AG20443 (cell line): ENCODE measurements at places on chromosomes 5 and 9.
A peak's percentile ranks its signal among the peaks of the same experiment; 100 is the strongest.

GRCh38 chr5:180431932-180432331 is 62.2 kb upstream of the CNOT6 start:
- DNase-seq, result no peak

GRCh38 chr5:143013176-143013891 is 243.2 kb downstream of the ARHGAP26 start:
- DNase-seq, result no peak

- peak; percentile 98 for DNase-seq
Measured at GRCh38 chr9:128635266-128636023, 21.2 kb downstream of the DYNC2I2 start.

GRCh38 chr5:146510559-146511125 is 5.3 kb downstream of the GPR151 start:
- no peak for DNase-seq

- DNase-seq, result peak; percentile 45
Measured at GRCh38 chr9:116101516-116101915, 52.1 kb upstream of the PAPPA start.

DNA sequence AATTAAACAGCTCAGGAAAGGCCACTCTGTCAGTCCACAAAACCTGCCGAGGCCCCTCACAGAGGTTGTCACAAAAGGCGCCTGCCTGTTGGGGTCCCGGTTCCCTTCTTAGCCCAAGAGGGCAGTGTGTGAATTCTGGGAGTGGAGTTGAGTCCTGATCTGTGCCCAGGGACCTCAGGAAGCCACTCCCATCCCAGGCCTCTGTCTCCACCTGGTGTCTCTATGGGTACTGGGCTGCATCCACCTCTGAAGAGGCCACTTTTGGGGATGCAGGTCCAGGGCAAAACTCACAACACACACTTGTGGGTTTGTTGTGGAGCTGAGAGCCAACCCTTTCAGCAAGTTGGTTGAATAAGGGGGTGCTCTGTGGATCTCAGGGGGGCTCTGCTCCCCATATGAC is 74.3 kb upstream of the STXBP1 start:
- DNase-seq, result no peak

GRCh38 chr5:133794771-133795415 is 173.5 kb downstream of the C5orf15 start:
- no peak for DNase-seq

GRCh38 chr5:131968396-131968954 is 23.0 kb upstream of the MEIKIN start:
- DNase-seq, result no peak
